ENCODE measurements at places on chromosomes 16 and 17.

GRCh38 chr17:1497831-1498230, 5.3 kb upstream of the MYO1C start:
- no peak for DNase-seq

DNA sequence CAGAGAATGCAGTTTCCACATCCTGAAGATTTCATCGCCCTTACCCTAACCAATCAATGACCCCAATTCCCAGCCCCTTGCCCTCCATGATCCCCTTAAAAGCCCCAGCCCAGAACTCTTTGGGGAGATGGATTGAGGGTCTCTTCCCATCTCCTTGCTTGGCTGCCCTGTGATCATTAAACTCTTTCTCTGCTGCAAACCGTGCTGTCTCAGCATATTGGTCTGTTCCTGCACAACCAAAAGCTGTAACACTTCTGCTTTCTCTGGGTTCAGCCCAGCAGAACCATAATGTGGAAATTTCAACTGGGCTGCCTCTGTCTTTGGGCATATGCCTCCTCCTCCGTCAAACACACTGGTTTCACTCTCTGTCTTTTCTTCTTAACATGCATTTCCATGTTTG, 67.0 kb upstream of the NLRP1 start:
- DNase-seq: no peak

DNA sequence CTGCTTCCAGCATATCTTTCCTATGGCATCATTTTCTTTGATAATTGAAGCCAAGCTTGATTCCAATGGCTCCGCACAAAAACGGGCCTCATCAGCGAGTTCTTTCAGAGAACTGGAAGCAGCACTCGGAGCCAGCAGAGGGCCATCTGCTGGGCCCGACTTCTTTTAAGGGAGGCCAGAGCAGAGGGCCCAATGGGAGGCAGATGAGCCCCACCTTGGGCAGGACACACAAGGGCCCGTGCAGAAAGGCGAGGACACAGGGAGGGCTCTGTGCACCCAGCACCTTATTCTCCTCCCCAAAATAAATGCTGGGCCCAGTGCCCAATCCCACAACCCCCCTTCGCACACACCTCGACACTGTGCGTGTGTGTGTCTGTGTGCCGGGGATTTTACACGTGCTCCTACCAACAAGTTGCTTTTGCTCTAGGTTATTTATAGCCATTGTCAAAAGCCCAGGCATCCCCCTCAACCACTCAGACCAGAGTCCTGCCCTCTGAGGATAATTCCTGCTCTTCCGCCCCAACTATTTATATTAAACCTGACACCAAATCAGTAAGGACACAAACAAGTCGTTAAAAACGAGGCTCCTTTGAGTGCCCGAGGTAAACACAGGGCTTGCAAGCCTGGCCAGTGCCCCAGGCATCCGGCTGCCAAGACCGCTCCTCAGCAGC, 6.8 kb downstream of the AXIN2 start:
- no peak for DNase-seq

- no peak for DNase-seq
These were observed 33.7 kb upstream of the AXIN2 start for GRCh38 chr17:65595071-65595656.

GRCh38 chr16:81392011-81392410, 52.6 kb upstream of the CMIP start:
- no peak for DNase-seq

DNA sequence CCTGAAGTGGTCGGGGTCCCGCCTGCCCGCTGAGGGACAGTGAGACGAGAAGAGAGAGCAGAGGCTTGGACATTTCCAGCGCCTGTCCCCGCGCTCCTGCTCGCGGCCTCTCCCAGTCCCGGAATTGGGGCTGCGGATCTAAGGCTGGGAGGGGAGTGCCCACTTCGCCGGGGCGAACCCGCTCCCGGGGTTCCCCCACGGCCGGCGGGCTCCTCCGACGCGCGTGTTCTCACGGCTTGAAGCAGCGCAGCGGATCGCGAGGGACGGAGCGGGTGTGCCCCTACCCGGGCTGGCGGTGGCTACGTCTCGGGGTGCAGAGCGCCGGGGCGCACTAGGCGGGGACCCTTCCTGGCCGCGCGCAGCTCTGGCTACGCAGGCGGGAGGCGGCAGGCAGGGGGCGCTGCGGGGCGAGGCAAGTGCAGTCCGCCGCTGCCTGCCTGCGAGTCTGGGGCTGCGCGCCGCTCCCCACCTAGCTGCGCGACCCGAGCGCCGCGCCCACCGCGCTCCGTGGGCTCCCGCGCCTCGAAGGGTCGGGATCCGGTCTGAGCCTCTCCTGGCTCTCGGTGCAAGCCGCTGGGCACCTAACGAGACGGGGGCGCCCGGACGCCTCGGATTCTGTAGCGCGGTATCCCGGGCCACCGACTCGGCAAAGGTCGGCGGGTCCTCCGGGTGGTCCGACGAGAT, 1.2 kb downstream of the NGFR start:
- DNase-seq: peak; percentile 49

GRCh38 chr17:31272236-31272635, 24.8 kb downstream of the OMG start:
- no peak for DNase-seq

- DNase-seq: no peak
These were observed 12.5 kb upstream of the MAF start for GRCh38 chr16:79613009-79613408.

DNA sequence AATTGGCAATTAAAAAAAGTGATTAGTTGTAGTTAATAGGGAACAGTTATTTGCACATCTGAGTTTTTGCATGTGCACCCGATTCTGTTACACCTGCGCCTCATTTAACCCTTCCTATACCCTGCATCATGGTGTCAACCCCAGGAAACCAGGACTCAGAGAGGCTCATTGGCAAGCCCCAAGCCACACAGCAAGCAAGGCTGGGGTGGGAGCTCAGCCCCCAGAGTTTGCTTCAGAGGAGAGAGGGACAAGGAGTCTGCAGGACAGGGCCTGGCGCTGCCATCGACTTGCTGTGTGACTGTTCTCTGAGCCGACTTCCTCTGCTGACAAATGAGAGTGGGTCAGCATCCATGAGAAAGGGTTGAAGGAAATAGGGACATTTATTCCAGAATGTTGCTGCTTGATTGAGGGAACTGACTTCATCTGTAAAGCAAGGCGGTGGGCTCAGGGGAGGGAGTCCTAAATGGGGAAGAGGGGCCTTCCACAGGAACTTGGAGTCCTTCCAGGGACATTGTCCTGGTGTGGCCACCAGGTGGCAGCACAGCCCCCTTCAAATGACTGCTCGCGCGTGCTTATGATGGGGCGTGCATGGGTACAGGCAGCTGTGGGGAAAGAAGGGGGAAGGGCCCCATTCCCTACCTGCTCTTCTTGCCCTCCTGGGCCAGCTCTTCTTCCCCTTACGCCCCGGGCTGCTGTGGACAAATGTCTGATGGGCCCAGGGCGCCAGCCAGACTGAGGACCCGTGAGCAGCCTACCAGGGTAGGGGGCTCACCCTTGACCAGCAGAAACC, 51.6 kb downstream of the NT5M start:
- DNase-seq: peak; percentile 39

DNA sequence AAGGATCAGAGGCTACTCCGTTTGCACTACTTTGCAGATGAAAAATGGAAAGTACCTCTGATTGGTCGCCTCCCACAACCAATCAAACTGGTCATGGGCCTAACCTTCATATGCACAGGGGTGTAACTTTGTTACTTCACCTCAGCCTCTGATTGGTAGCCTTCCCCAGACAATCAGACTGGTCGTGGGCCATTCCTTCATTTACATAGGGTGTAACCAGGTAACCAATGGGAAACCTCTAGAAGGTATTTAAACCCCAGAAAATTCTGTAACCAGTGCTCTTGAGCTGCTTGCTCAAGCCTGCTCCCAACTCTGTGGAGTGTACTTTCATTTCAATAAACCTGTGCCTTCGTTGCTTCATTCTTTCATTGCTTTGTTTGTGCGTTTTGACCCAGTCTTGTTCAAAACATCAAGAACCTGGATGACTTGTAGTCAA, 39.2 kb upstream of the USP22 start:
- no peak for DNase-seq

- no peak for DNase-seq
These were observed 292.1 kb downstream of the SNX29 start for GRCh38 chr16:12268606-12269005.

- no peak for DNase-seq
These were observed 81.5 kb downstream of the CA4 start for GRCh38 chr17:60231234-60231633.

- no peak for DNase-seq
These were observed 57.2 kb downstream of the CHD9 start for GRCh38 chr16:53112015-53112414.

DNA sequence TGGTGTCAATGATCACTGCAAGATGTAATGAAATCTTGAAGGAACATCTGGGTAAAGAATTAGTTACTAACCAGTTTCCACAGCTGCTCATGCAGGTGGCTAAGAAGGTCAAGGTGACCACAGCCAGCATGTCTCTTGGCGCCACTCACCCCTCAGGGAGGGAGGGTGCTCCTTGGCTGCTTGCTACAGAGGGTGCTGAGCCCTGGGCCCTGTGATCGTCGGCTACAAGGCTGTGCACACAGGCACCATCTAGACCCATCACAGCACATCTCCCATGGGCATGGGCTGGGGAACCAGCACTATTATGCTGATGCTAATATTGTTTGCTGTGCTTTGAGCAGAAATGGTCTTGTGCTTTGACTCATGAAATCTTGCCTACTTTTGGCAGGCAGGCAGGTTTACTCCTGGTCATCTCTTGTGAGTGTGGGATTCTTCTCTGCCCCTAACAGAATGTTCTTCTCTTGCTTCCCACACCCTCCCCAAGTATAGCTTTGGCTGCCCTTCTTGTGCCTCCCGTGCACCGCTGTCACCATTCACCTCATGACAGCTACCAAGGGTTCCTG, 36.4 kb downstream of the TXNDC11 start:
- no peak for DNase-seq

DNA sequence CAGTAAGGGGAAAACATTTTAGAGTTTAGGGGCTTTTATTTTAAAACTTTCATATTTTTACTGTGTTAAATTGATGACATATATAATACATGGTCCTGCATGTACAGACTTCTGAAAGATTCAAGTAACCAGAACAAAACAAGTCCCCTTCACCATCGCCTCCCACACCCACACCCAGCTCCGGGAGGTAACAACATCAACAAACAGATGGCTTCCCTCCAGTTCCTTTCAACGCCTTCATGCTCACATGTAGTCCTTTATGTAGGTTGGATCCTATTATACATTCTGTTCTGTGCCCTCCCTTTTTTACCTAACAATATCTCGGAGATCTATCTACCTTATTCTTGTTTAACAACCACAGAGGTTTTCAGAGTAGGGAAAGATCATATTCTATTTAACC, 30.5 kb downstream of the GINS3 start:
- DNase-seq: no peak

DNA sequence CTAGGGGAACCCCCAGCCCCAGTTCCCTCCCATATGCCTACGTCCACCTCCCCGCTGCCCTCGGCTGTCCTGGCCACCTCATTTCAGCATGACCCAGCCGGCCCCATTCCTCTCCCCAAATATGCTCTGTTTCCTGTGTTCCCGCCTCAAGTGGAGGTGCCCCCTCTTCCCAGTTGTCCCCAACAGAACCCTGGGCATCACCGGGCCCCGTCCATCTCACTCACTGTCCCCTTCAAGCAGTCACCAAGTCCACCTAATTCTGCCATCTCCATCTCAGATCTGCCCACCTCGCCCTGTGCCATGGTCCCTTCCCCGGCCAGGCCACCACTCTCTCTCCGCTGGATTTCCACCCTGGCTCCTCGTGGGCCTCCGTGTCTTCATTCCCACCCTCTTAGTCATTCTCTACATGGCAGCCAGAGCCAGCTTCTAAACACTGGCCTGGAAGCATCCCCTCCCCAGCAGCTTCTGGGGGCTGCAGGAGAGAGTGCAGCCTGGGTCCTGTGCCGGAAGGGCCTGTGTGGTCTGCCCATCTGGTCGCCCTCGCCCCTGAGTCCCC, 12.8 kb downstream of the CDK3 start:
- no peak for DNase-seq

DNA sequence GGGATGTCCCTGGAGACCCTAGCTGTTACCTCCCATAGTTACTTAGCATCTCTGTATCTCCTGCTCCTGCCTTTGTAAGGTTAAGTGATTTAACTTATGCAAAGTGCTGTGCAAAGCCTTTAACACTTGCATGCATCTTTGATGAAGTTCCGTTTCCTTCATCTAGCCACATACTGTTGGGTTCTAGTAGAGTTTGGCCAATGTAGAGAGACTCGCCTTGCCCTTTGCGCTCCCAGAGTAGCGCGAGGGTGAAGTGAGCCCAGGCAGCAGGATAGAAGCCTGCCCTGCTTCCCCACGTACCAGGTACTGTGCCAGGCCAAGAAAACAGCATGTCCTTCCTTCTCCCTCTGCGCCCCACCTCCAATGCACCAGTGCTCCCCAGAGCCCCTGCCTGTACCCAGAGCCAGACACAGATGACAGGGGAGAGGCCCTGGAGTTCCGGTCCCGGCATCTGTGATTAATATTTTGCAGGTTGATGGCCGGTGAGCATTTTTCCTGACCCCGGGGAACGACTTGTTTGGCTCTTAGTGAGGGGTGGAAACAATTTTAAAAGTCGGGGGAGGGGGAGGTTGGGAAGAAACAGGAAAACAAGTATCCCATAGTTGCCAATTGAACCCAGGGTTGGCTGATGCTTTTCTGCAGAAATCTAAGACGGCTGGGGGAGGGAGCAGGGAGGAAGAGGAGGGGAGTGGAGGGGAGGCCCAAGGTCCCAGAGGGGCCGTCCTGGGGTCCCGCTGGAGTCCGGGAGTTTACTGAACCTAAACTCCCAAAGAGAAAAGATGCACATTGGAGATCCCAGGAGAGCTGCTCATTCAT, 13.1 kb upstream of the CDC42EP4 start:
- no peak for DNase-seq

DNA sequence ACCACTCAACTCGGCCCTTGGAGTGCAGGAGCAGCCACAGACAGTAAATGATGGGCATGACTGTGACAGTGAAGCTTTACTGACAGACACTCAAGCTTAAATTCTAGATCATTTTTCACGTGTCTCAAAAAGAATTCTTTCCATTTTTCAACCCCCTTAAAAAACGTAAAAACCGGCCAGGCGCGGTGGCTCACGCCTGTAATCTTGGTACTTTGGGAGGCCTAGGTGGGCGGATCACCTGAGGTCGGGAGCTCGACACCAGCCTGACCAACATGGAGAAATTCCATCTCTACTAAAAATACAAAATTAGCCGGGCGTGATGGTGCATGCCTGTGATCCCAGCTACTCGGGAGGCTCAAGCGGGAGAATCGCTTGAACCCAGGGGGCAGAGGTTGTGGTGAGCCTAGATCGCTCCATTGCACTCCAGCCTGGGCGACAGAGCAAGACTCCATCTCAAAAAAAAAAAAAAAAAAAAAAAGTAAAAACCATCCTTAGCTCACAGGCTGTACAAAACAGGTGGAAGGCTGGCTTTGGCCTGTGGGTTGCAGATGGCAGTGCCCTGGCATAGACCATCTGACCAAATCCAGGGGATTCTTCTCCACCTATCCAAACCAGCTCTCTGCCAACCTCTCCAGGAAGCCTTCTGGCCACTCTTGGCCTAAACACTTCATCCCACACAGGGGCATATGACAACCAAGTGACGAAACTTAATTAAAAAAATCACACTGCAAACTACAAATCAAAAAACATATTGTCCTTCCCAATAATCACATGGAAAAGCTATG, 18.3 kb downstream of the TBC1D16 start:
- no peak for DNase-seq

- no peak for DNase-seq
These were observed 92.0 kb upstream of the PLCG2 start for GRCh38 chr16:81687131-81687456.

Measured in stimulated activated CD4-positive, alpha-beta T cell treated with anti-CD3 and anti-CD28 coated beads, Interleukin-1b, Interleukin-23, amount 100 ng/mL, for 1 hour (primary cell).